ENCODE measurements at places on chromosomes 12 and 14. TPM values are rescaled to one million over a fixed set of nuclear protein-coding genes. Genes with fewer than 3 reads are reported as not detected.

The HHIPL1 gene
- total RNA-seq, result not detected

The GLIPR1L1 gene
- not detected for total RNA-seq

The HCAR1 gene
- not detected for total RNA-seq

The DHH gene
- 0.24 TPM for total RNA-seq

The HCAR3 gene
- total RNA-seq, result not detected

The C12orf50 gene
- total RNA-seq, result not detected

The CPM gene
- 3.7 TPM for total RNA-seq

The ANKS1B gene
- not detected for total RNA-seq

The LRTM2 gene
- not detected for total RNA-seq

The DERA gene
- 23.2 TPM for total RNA-seq

The LBHD2 gene
- not detected for total RNA-seq

The TAS2R13 gene
- total RNA-seq, result 1.2 TPM

The NUMB gene
- 88.7 TPM for total RNA-seq

- no peak for DNase-seq
Observed at GRCh38 chr12:57896434-57897201, 44.7 kb upstream of the ATP23 start.

DNA sequence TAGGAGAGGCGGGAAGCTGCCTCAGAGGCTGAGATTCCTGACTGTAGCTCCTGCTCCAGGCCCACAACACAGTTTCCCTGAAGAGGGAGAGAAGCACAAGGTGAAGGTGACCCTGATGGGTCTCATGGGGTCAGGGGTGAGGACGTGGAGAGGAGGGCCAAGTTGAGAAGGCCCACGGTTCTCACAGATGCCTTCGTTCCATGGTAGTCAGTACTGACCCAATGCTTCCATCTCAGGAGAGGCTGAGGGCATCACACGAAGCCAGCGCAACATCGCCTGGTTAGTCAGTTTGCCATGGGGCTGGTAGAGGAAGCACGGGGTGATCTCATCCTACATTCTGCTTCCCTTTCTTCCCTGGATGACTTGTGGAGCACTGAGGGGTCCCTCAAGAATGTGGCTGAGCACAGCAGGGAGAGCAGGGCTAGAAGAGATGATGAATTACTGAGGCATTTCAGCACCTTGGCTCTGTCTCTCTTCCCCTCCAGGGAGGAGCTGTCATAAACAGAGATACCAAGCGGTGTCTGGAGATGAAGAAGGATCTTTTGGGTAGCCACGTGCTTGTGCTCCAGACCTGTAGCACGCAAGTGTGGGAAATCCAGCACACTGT, 51.9 kb downstream of the GALNT8 start:
- no peak for DNase-seq

DNA sequence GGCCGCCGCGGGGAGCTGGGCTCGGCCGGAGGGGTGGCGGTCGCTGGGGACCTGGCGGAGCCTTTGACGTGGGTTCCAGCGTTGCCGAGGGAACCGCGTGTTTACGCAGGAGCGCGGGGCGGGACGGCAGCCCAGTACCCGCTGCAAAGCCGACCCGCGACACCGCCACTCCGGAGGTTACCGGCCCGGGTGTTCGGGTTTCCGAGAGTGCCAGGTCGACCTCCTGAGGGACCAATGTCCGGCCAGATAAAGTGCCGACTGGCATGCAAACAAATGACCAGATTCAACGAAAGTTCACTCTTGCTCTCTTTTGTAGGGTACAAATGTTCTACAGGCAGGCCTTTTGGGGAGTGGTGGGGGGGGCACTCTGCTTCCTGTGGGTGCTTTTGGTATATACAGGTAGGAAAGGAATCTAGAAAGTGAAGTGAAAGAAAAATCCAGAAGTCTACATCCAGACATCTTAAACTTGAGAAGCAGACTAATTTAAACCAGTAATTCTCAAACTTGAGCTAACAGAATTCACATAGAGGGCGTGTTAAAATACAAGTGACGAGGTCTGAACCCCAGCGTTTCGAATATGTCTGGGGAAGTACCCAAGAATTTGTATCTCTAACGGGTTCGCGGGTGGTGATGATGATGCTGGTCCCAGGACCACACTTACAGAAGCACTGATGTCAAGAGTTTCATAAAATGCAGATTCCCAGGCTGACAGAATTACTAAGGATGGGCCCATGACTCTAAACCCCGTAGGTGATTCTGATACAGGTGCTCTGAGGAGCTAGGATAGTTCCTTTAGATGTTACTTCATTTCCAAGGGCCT, at the start of gene GPR135:
TSS of gene GPR135 (minus strand) at position 65 of the 820 bp plus-strand sequence. CDS start 154 bp downstream, outside the sequence.
- DNase-seq, result no peak

GRCh38 chr12:124592481-124593160, 25.2 kb upstream of the NCOR2 start:
- no peak for DNase-seq

- DNase-seq, result no peak
Observed at GRCh38 chr12:124174451-124175348, 120.2 kb upstream of the RFLNA start.

- DNase-seq, result peak; percentile 80
Observed at GRCh38 chr14:24670594-24670993, 36.6 kb upstream of the GZMB start.

GRCh38 chr14:105859717-105860614, 333.6 kb downstream of the TMEM121 start:
- DNase-seq, result peak; percentile 56

DNA sequence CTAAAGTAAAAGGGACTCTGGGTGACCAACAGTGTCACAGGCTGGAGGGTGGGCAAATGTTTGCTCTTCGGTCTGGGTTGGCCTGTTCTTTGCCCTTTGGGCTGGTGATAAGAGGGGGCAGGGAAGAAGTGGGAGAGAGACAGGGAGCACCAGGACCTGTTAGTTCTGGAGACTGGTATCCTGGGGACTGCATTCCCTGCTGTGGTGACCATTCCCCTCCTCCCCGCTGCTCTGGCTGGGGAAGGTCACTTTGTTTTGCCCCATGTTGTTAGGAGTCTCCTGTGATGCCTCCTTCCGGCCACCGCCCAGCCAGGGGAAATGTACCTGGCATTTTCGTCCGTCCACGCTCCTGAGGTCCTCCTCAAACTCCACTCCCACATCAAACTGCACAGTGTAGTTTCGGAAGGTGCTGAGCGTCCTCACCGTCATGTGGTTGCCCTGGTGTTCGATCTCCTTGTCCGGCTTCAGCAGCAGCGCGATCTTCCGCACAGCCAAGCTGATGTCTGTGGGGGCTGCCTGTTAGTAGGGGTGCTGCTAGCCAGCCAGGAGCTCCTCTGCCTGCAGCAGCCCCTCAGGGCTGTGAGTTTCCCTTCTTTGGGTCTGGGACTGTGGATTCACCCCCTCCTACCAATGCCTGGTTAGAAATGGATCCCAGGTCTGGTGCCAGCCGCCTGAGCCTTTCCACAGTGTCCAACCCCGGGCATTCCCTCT, 618 bp downstream of the RBP5 start:
- DNase-seq, result no peak

DNA sequence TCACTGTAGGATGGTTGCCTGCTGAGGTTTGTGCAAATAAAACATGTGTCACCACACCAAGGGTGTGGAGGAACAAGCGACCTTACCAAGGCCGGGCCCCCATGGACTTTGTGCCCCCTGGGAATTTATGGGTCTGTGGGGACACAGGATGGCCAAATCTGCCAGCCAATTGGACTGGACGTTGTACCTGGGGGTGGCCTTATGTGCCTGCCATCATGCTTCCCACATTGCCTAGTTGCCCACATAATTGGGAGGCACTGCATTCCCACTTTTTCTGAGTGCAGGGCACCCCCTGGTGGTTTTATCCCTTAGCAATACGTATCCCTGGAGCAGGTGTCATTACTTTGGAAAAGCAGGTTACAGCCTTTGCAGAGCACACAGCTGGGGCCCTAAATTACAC, 92.6 kb upstream of the TMPO start:
- DNase-seq, result no peak

GRCh38 chr14:90381999-90382451, 14.8 kb upstream of the CALM1 start:
- no peak for DNase-seq

DNA sequence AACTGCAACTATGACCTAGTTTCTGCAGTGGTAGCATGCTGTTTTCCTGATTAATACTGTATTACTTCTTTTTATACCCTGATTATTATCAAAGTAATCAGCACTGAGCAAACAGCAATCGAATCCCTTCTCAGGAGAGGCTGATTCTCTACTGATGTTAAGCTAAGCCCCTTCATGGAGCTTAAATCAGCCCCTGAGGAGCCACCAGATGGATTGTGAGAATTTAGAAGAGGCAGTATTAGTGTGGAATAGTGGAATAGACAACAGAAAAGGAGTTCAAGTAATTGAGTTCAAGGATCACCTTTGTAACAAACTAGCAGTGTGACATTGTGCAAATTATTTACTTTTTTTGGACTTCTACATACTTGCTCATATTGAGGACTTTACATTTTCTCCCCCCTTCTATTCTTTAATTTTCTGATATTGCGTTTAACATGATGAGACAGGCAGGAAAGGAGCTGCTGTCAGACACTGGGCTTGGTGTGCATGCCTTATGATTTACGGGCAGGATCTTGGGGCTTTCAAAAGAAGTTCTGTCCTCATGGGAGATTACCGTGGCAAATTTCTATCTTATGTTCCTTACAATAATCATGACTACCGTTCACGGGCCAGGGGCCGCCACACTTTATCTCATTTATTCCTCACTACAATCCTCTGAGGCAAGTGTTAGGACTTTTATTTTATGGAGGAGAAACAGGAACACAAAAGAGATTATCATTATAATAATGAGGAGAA, 68.0 kb downstream of the PTPRR start:
- DNase-seq, result no peak

GRCh38 chr12:32693036-32693435, 13.9 kb downstream of the DNM1L start:
- DNase-seq, result no peak

- DNase-seq, result no peak
Observed at GRCh38 chr14:26255213-26255612, 342.6 kb downstream of the NOVA1 start.

- no peak for DNase-seq
Observed at GRCh38 chr14:51548187-51548586, 103.5 kb upstream of the FRMD6 start.
